ENCODE measurements at places on chromosomes 7 and 10.

- peak; percentile 22 for DNase-seq
Measured at GRCh38 chr10:75788394-75789205, 357.2 kb downstream of the LRMDA start.

DNA sequence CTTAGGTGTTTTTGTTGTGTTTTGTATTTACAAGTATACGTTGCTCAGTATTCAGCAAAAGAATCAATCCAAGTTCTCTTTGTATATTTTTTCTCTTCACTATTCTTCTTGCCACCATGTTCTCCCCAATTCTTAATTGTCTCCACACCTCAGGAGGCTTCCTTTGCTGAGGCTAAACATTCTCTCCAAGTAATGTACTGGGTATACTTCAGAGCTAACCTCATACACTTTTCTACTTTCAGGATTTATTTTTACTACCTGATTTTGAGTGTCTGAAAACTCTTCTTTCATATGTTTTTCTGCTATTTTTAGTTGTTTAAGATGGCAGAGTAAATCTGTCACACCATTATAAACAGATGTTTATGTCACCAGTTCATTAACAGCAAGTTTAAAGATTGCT, 354.8 kb upstream of the KCND2 start:
- DNase-seq, result no peak

- DNase-seq, result no peak
Measured at GRCh38 chr7:76509931-76510877, at the start of gene UPK3B. TSS of gene UPK3B (plus strand) at chr7:76510552. CDS start at chr7:76510653, 101 bp downstream.

GRCh38 chr7:24102988-24103387, 181.0 kb upstream of the NPY start:
- no peak for DNase-seq

DNA sequence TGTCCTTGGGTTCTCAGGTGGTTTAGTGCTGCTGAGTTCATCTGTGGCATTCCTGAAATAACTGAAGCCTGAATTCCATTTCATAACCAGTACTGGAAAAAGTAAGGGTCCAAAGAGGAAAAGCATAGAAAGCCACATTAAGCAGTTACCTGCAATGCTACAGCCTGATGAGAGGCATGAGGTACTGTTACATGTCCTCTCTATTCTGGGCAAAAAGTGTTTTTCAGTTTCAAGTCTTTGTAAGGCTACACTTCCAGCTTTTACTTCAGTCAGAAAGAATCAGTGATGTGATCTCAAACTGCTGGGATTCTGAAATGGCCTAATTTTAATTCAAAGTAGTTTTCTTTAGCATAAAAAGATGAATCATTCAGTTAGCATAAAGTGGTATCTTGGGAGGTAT, 369.5 kb downstream of the PHF14 start:
- no peak for DNase-seq

GRCh38 chr10:24826009-24826408, 102.3 kb upstream of the ARHGAP21 start:
- no peak for DNase-seq

- DNase-seq, result no peak
Measured at GRCh38 chr10:2038036-2038435, 300.7 kb upstream of the ADARB2 start.

DNA sequence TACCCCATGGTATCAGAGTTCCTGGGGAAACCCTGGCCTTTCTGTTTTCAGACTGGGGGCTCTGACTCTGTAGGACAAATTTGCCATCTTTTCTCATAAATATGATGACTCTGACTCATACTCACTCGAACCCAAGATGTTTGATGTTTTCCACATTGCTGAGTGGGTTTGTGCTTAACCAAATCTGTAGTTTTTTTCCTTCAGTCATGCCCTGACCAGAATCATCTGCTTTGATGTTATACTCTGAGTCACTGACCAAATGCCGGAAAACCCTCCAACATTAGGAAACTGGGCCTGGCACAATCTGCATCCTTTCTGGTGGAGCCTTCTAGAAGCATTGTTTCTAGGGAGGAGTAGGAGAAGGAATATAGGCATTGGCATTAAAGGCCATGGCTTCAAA, 118.7 kb downstream of the C10orf105 start:
- no peak for DNase-seq

- DNase-seq, result peak; percentile 96
Measured at GRCh38 chr10:84424731-84425167, 96.4 kb downstream of the CCSER2 start.

DNA sequence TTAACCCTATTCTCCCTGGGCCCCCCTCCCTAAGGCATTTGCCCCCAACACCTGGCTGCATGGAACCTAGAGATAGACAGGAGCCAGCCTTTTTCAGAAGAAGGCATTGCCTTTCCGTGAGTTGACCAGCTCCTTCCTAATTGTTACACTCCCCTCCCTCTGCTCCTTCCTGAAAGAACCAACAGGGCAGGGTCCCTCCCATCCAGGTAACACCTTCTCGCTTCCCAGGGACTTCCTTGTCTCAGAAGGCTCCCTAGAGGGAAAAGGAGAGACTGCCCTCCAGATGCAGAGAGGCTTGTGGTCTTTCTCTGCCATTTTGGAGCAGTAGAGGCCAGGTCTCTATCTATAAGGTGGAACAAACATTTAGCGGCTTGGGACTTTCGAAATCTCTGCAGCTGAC, 31.9 kb downstream of the PALD1 start:
- DNase-seq, result no peak

All from thyroid gland (tissue), 4 donors.